ENCODE measurements at places on chromosomes 13 and 19.
A peak's percentile ranks its signal among the peaks of the same experiment; 100 is the strongest.

GRCh38 chr19:7734220-7735203, 2.6 kb upstream of the CLEC4G start:
- no peak for DNase-seq

DNA sequence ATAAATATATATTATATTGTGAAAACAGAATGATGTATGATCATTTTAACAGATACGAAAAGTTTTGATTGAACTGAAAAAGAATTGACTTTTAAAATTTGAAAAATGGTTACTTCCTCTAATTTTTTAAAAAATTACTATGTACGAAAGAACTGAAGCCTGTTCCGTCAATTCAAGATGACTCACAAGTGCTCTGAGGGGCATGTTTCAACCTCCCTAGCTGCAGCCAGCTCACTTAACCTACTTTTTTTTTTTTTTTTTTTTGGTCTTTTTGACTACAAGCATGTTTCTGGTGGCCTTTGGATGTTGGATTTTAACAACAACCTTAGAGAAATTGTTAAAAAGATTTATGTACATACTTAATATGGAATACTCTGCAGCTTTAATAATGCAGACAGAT, 1139.3 kb downstream of the DIAPH3 start:
- DNase-seq, result no peak

GRCh38 chr13:64052521-64052920, 2636.9 kb upstream of the PCDH20 start:
- DNase-seq, result no peak

GRCh38 chr13:28984825-28985224, 164.7 kb downstream of the MTUS2 start:
- DNase-seq, result no peak

DNA sequence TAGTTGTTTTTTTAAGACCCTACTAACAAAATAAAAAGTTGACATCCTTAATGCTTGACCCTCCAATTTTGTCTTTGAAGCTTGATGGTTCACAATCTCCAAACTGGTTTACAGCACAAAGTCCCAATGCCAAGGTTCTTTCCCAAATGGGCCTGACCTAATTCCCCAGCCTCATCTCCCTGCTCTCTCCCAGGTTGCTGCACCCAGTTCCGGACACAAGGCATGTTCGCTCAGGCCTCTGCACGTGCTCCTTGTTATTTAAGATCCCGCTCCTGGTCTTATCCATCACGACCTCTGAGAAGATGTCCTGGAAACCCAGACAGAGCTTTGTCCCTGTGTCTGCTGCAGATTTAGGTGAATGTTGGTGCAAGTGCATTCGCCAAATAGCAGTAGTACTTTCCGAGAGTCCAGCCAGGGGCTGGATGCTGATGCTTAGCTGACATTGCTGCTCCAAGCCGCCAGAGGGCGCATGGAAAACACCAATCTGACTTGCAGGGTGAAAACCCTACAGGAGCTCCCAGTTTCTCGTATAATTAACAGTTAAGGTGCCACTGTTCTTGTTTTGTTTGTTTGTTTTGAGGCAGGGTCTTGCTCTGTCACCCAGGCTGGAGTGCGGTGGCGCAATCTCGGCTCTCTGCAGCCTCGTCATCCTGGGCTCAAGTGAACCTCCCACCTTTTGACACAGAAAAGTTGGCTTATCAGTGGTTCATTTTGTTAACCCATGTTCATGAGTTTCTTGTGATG, 18.5 kb downstream of the LYPD3 start:
- DNase-seq, result peak; percentile 75

DNA sequence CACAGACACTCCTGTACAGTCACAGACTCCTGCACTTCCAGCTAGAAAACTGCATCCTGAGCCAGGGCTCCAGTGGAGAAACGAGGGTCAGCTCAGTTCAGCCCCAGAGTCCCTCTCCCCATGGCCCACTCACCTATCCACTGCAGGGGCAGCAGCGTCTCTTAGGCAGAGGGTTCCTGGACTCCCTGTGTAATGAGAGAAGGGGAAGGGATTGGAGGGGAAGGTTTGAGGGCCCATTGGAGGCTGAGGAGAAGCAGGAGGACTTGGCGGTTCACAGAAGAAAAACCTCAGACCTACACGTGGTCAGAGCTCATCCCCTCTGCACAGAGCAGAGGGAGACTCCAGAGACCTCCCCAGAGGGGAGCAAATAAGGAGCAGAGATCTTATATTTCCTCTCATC, 9.2 kb upstream of the CEACAM18 start:
- no peak for DNase-seq

- no peak for DNase-seq
Measured at GRCh38 chr13:48486362-48486761, 46.5 kb downstream of the RCBTB2 start.

DNA sequence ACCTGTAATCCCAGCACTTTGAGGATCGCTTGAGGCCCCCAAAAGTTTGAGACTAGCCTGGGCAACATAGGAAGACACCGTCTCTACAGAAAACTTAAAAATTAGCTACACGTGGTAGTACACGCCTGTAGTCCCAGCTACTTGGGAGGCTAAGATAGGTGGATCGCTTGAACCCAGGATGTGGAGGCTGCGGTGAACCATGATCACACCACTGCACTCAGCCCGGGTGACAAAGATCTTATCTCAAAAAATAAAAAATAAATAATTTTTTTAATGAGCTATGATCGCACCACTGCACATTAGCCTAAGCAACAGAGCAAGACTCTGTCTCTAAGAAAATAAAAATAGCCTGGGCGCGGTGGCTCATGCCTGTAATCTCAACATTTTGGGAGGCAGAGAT, 6.6 kb downstream of the RCBTB2 start:
- DNase-seq, result no peak

DNA sequence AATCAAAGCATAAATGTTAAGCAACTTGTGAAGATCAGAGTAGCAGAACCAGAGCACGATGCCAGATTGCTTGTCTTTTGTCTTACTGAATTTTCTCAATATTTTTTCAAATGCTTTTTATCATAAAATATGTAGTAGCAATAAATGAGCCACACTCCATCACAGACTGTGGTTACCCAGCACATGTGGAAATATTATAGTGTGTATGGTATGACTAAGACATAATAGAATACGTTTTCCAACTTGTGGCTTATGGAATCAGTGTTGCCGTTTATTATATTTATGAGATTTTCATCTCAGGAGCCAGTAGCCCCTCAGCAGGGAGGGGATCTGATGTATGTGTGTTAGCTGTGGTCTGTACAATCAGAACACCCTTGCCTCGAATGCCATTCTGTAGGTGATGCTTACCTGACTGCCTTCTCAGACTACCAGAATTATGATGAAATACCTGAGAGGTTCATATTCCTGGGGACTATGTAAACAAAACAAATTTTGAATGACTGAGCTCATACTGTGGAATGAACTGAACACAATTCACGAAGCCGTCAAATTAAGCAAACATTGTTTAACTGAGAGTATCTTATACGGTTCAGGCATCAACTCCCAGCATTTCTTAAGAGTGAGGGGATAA, 1.9 kb downstream of the SCEL start:
- DNase-seq, result no peak

DNA sequence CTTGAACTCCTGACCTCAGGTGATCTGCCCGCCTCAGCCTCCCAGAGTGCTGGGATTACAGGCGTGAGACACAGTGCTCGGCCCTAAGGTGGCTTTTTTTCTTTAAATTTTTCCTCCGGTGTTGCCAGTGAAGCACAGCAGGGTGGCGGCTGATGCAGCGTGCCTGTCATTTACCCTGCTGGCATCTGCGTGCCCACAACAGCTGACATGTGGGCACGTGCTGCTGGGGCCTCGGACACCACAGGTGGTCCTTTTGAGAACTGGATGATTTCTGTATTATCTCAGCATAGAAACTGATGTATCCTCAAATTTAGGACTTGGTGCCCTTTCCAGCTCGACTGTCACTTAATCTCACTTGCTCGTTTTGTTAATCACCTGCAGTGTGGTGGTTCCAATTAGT, 31.2 kb upstream of the TEX29 start:
- DNase-seq, result no peak

- peak; percentile 79 for DNase-seq
Measured at GRCh38 chr19:16778796-16779411, 50.3 kb upstream of the SIN3B start.

DNA sequence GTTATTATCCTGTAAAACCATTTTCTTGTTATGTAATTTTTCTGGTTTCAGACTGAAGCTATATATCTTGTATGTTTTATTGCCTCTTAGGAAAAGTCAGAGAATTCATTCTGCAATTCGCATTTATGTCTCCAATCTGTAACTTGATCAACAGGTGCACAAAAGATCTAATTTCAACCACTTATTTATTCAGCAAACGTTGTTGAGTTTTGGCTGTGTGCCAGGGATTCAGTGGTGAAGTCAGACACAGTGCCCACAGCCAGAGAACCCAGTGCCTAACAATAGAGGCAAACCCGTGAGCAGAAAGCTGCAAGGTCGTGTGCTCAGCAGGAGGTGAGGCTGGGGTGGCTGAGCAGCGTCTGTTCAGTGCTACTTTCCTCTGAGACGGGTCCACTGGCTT, 119.5 kb upstream of the MCF2L start:
- DNase-seq, result no peak

- peak; percentile 51 for DNase-seq
Measured at GRCh38 chr19:33771384-33772101, 25.1 kb upstream of the KCTD15 start.

GRCh38 chr13:75647126-75647784, 11.1 kb downstream of the LMO7 start:
- no peak for DNase-seq

DNA sequence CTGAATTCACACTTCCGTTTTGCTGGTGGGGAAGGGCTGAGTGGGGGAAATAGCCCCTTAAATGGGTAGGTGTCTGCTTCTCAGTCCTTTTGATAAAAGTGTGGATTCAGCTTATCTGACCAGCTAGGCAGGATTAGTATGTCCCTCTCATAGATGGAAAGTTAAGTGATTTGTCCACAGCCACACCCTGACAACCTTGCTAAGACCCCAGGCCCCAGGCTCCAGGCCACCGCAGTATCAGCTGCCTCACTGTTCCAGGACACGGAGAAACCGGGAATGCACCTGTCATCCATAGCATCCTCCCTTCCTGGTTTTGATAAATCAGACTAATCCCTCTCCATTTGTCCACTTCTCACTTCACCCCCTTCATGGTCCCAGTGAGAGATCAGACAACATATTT, 197.7 kb downstream of the USP12 start:
- no peak for DNase-seq

- DNase-seq, result no peak
Measured at GRCh38 chr13:109118521-109118920, 489.1 kb downstream of the MYO16 start.

- DNase-seq, result peak; percentile 12
Measured at GRCh38 chr13:95677564-95678266, 776 bp downstream of the DNAJC3 start.

- DNase-seq, result no peak
Measured at GRCh38 chr19:16283210-16284061, 41.2 kb upstream of the KLF2 start.
